ENCODE measurements at places on chromosomes 1 and 21.

GRCh38 chr1:166738873-166739272 lies 100.4 kb upstream of the POGK start:
- DNase-seq = no peak

GRCh38 chr21:45998276-45998701 lies 16.7 kb downstream of the COL6A1 start:
- DNase-seq = no peak

- DNase-seq = no peak
Measured at GRCh38 chr1:221631556-221631955, 110.3 kb downstream of the DUSP10 start.

GRCh38 chr1:38031513-38031866 lies 15.1 kb downstream of the POU3F1 start:
- DNase-seq = no peak

DNA sequence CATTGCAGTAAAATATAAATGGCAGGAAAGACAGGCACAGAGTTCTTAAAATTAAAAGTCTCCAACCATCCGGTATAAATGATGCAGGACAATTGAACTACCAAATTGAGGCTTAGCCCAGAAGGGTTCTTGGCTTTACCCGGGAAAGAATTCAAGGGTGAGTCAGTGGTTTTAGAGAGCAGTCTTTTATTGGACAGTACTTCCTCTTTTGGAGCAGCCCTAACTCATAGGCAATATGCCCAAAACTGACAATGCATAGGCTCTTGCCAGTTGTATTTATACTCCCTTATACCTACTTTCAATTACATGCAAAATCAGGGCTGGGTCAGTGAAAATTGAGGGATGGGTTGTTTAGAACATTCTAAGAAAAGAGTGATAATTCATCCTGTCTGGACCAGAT lies 1628.9 kb upstream of the PRMT6 start:
- DNase-seq = no peak
